ENCODE measurements at places on chromosomes 5 and 9.

GRCh38 chr5:67038817-67039603 is 157.6 kb downstream of the CD180 start:
- DNase-seq: no peak

DNA sequence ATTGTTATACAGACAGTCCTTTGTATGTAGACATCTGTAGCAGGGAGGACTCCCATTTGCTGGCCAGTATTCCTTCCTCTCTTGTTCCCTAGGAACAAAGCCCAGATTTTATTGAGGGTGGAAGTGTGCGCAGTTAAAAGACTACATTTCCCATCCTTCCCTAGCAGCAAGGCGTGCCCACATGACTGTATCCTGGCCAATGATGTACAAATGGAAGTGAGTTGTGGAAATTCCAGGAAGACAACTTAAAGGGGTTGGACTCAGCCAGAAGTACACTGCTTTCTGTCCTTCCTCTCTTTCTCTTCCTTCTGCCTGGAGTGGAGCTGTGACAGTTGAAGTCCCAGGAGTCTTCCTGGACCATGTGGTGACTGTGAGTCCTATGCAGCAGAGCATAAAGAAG is 89.0 kb downstream of the HRH2 start:
- DNase-seq: no peak

DNA sequence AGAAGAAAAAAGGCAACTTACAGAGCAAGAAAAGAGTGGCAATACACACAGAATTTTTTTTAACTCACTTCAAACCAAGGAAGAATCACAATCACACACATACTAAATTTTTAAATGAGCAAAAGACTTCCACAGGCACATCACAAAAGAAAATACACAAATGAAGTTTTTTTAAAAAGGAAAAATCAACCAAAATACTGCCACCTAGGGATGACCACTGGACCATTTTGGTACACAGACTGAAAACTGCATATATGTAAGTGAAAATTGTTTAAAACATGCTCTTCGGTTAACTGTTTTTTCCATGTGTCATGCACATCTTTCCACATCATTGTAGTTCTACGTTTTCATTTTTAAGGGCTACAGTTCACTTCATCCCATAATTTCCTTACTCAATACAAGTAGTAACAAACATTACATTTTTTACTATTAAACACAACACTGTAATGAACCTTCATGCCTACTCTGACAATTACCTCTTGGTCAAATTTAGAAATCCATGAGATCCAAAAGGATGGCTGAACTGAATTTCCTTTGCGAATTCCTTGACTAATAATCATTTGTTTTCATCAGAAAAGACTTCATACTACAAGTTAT is 79.0 kb downstream of the FBXW11 start:
- no peak for DNase-seq

- no peak for DNase-seq
Measured at GRCh38 chr9:38094165-38094564, 25.1 kb upstream of the SHB start.

DNA sequence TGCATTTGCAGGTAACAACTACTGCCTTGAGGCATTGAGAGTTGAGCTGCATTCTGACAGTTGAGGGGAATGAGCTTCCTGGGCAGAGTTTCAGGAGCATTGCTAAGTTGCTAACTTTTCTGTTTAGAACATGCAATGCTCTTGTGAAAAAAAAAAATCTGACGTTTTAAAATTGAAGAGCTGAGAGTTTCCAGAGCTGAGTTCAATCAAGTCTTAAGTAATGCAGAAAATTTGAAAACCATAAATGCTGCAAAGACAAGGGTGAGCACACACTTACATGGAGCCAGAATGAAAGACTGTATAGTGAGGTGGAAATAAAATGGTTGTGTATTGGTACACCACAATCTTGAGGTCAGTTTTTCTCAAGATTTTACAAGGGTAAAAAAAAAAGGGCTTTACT is 166.0 kb downstream of the GABRB2 start:
- no peak for DNase-seq

DNA sequence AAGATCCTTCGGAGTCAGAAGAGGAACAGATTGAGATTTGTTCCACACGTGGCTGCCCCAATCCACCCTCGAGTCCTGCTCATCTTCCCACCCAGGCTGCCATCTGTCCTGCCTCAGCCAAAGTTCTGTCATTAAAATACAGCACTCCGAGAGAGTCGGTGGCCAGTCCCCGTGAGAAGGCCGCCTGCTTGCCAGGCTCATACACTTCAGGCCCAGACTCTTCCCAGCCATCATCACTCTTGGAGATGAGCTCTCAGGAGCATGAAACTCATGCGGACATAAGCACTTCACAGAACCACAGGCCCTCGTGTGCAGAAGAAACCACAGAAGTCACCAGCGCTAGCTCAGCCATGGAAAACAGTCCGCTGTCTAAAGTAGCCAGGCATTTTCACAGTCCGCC is 85.9 kb downstream of the GOLPH3 start:
- no peak for DNase-seq

- DNase-seq: no peak
Measured at GRCh38 chr5:66013906-66014305, 87.5 kb downstream of the ERBIN start.

GRCh38 chr5:116361171-116361967 is 213.3 kb downstream of the SEMA6A start:
- no peak for DNase-seq

GRCh38 chr9:75715360-75715759 is 175.1 kb upstream of the PCSK5 start:
- DNase-seq: no peak

- no peak for DNase-seq
Measured at GRCh38 chr5:168179192-168179593, 112.3 kb upstream of the WWC1 start.

DNA sequence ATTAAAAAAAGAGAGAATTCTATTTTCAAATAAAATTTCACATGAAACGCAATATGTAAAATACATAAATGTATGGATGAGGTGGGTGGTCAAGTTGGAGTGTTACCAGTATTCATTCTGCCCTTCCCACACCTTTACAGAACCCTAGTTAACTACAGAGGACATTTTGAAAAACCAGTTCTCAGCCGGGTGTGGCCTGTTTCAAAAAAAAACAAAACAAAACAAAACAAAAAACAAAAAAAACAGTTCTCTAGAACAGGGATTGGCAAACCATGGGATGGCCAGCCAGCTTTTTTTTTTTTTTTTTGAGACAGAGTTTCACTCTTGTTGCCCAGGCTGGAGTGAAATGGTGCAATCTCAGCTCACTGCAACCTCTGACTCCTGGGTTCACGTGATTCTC is 28.4 kb upstream of the HK3 start:
- no peak for DNase-seq

GRCh38 chr9:33315371-33315770 is 25.1 kb downstream of the NFX1 start:
- no peak for DNase-seq

- no peak for DNase-seq
Measured at GRCh38 chr5:60382716-60383115, 317.2 kb downstream of the DEPDC1B start.

DNA sequence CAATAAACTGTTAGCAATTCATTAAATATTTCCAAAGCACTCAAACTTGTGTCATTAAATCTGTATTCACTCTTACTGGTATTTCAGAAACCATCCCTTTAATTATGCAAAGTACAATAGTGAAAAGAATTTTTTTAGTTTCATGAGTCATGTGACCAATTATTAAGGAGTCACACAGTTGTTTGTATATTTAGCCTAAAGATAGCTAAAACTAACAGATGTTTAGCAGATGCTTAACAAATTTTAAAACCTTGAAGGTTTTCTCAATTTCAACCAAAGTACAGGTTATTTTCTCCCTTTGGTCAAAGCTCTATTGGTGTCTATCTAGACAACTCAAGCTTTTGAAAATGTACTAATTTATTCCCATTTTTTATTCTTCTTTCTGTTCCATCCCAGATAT is 44.1 kb downstream of the PJA2 start:
- DNase-seq: no peak

GRCh38 chr5:65695162-65695755 is 26.6 kb downstream of the SGTB start:
- DNase-seq: no peak

- DNase-seq: no peak
Measured at GRCh38 chr5:30438785-30439184, 754.7 kb upstream of the CDH6 start.

- DNase-seq: no peak
Measured at GRCh38 chr9:112380825-112381221, 915 bp downstream of the HSDL2 start.

DNA sequence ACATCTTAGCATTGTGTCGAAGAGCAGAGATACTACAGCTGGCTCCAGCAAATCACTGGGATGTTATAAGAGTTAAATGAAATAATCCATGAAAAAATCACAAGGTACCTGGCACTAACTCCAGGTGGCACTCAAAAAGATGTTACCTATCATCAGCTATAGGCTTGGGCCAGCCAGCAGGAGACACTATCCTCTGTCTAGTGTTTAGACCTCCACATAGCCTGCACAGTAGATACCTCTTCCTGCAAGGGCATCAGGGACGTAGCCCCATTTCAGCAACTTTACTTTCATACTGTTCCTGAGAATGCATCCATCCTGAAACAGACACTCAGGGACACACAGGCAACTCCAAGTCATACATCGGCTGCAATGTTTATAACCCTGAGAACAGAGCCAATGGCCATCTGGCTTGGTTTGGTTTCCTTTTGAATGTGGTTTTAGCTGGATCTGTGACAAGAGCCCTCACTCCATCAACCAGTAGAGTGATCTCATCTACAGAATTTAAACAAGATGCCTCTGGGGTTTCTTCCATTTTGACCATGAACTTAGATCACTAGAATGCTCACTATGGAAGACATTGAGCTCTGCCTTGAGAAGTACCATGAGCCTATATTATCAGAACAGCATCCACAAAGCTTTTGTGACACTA is 69.9 kb downstream of the TLE1 start:
- no peak for DNase-seq

DNA sequence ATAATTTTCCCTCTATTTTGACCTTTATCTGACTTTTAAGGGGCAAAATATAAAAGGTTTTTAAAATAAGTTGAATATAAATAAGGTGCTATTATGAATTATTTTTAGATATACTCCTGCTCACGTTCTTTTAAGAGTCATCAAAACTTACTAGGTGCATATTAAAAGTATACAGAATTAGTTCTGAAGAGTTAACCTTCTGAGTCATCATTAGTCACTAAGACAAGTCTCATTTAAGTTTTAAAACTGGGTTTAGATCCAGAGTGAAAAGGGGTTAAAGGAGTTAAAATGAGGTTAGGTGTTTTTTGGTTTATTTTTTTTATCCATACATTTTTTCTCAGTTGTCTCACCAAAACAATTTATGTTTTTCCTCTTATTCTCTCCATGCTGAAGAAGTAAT is 41.7 kb downstream of the SMIM15 start:
- no peak for DNase-seq

DNA sequence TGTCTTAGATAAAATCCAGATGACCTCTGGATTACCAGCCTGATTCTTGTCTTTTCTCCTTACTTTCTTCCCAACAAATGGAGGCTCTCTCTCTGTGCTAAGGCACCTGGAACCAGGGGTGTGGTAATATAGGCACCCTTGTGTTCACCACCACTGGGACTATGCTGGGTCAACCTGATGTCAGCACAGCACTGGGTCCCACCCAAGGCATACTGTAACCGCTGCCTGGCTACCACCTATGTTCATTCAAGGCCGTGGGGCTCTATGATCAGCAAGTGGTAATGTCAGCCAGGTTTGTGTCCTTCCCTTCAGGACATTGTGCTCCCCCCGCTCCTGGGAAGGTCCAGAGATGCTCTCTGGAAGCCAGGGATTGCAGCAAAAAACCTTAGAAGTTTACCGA is 283.6 kb downstream of the TMEM232 start:
- no peak for DNase-seq

- no peak for DNase-seq
Measured at GRCh38 chr9:127721391-127721821, 5.5 kb downstream of the TTC16 start.

DNA sequence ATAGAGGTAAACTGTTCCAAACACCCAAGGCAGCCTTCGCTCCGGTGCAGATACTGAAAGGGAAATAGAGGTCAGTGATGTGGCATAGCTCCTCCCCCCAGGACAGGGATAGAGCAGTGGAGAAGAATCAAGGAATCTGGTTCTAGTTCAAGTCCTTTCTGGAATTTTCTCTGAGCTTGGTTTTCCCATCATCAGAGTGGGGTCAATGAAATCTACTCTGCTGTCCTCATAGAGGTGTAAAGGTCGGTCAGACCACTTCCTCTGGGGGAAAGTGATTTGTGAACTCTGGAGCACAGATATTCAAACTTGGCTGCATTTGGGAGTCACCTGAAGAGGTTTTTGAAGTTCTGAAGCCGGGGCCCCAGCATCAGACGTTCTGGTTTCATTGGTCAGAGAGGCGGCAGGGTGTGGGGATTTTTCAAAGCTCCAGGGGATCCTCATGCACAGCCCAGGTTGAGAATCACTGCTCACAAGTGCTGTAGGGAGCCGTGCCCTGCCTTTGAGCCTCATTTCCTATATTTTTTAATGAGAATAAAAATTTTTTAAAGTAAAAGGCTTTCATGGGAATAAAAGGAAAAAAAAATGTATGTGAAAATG is 105.7 kb upstream of the RAD23B start:
- DNase-seq: no peak

DNA sequence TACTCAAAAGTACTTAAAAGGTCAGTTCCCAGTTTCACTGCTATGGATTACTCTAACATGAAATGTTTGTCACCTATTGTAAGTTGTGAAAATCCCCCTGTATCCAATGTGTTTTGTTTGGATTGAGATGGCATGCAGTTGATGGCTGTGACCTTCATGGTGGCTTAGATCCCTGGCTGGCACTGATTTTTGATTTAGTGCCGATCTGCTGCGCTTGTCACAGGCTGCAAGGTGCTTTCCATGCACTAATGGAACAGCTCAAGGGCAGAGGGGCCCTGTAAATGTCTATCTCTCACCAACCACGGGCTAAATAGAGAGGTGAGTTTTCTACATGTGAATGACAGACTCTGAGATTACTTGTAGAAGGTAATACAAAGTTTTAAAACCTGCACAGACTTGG is 69.8 kb upstream of the WDR41 start:
- DNase-seq: no peak

- DNase-seq: no peak
Measured at GRCh38 chr9:119370816-119371215, 1.6 kb upstream of the BRINP1 start.

DNA sequence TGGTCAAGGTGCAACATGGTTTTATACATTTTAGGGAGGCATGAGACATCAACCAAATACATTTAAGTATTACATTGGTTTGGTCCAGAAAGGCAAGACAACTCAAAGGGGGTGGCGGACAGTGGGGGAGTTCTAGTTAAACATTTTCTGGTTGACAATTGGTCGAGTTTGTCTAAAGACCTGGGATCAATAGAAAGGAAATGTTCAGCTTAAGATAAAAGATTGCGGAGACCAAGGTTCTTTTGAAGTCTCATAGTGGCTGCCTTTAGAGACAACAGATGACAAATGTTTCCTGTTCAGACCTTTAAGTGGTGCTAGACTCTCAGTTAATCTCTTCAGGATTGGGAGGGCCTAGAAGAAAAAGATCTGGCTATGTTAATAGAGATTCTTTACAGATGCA is 47.7 kb upstream of the TTC39B start:
- no peak for DNase-seq

Measured in activated effector memory CD4-positive, alpha-beta T cell treated with Interleukin-2 at 50 U/mL for 16 hours (primary cell).